ENCODE measurements at places on chromosomes 11 and 22.

DNA sequence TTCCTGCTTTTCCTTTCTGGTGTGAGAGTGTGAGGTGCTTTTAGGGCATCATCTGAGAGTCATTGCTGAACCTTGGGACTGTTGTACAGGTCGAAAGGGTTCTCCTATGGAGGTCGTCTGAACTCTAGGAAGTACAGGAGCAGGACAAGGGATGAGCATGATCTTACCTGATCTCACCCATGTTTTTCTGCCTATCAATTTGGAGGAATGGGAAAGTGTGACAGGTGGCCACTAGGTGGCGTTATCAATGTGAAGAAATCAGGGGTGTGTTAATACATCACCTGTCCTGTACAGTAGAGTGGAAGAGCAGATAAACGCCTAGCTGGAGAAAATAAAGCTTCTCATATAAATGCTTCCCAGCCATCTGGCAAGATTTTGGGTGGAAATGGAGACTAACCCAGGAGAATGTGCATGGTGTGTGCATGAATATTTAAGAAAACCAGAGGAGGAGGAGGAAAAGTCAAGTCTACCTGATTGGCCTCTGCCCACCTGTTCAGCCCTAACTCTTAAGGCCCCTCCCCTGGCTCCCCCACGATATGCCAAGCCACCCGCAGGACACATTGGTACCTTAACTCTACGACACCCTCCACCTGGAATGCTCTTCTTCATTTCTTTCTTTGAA lies 72.0 kb upstream of the NARS2 start:
- DNase-seq: peak; percentile 50

DNA sequence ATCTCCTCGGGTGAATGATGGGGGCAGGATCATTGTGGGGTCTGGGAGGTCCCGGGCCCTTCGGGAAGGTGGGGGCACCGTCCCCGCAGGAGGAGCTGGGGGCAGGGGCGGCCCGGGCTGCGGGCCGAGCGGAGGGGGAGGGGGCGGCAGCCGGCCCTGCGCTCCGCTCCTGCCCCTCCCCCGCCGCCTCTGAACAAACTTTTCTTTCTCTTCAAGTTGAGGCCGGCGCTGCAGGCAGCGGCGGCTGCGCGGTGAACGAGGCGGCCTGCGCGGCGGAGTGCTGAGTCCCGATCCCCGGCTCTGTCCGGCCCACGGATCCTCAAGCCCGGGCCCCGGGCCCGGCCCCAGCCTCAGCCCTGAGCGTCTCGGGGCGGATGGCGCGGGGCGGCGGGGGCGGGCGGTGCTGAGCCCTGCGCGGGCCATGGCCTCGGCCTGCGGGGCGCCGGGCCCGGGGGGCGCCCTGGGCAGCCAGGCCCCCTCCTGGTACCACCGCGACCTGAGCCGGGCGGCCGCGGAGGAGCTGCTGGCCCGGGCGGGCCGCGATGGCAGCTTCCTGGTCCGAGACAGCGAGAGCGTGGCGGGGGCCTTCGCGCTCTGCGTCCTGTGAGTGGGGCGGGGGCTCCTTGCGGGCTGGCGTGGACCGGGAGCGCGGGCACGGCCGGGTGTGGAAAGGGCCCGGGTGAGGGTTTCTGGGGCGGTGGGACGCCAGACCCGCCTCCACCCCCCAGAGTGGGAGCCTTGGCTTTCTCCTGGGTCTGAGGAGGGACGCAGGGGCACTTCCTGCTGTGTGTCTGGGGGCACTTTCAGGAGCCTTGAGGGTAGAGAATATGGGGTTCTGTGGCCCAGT lies at the start of gene INPPL1:
Gene INPPL1, plus strand, starts transcription at position 204 of the 847 bp plus-strand sequence. Its CDS starts 218 bp downstream, at position 422.
- peak; percentile 6 for DNase-seq

DNA sequence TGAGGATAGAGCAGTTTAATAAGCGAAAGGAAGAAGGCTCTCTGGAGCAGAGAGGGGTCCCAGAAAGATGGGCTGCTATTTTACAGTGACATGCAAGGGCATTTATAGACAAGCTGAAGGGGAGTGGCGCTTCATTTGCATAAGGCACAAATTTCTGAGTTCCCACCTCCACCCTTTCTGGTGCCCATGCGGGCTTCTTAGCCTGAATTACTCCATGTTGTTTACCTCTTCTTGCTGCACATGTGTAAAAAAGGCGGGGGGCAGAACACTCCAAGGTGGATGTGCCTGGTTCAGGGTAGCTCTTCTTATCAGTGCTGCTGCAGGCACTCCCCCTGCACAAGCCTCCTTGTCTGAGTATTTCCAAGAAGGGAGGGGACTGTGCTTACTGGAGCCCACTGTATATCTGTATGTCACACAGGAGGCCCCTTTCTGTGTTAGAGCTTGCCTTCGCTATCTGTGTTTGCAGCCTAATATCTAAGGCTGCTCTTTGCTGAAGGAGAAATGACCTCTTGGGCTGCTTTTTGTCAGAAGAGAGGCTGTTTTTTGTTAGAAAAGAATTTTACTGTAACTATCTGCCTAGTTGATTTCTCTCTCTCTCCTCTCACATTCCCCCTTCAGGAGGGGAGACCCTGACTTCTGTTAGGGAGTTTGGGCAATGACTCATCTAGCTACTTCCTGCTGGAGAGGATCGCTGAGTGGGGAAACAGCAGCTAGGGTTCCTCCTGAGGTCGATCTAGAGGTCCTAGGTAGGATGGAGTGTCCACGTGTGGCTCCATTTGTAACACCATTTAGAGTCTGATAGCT lies 1057.0 kb upstream of the CNTN5 start:
- DNase-seq: no peak

DNA sequence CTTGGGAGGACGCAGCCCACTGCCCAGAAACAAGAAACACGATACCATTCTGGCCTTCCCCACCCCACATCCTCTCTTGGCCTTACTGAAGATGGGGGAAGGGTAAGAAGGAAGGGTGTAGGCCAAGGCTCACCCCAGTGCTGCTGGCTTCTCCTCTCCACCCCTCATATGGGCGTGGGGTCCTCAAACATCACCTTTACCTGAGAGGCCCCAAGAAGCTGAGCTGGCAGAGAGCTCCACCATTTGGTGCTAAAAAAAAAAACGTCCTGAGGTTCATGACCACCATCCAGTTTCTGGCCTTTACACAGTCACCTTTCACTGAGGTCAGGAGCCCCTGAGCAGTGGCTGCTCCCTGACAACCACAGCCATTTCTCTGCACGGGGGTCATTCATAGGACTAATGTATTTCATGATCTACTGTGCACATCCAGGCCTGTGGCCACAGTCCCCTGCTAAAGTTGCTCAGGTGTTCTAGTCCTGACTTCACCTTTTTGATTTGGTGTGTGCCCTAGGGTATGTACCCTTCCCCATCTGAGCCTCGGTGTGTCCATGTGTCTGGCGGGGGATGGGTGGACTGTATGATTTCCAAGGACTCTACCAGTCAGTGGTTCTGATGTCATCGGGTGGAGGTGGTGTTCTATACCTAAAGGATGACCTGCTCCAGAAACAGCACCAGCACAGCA lies 15.1 kb downstream of the RHOG start:
- DNase-seq: no peak

Data from RCC 7860 (cell line).